Tongue (tissue), 3 donors: ENCODE measurements at places on chromosomes 4 and X. TPM values are rescaled to one million over a fixed set of nuclear protein-coding genes. Genes with fewer than 3 reads are reported as not detected.
A peak's percentile ranks its signal among the peaks of the same experiment; 100 is the strongest.

GRCh38 chrX:94302446-94302845, 628.4 kb downstream of the FAM133A start:
- no peak for DNase-seq

The TRMT10A gene
- 13.5 TPM for total RNA-seq

The TMPRSS11B gene
- total RNA-seq = 84.9 TPM

DNA sequence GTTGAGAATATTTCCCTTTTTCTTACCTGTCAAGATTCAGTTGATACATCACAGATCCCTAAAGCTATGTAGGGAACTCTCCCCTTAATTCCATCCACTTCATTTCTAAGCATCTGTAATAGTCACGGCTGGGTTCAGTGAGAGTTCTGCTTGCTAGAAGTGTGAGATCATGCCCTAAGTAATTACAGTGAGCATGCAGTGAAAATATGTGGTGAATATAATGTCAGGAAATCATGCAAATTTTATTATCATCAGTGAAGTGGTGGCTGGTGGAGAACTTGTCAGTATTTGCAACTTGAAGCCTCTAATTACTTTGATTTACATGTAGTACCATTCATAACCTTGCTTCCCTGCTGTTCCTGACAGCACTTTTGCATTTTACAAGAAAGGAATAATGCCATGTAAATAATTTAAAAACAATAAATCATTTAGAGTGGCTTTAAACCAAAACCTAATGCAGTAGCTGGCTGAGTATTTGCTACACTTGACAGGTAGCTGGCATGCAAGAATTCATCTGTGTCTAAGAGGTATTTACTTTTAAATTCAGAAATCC, 28.3 kb upstream of the CFAP299 start:
- DNase-seq = peak; percentile 56

The IL13RA1 gene
- 33.2 TPM for total RNA-seq

DNA sequence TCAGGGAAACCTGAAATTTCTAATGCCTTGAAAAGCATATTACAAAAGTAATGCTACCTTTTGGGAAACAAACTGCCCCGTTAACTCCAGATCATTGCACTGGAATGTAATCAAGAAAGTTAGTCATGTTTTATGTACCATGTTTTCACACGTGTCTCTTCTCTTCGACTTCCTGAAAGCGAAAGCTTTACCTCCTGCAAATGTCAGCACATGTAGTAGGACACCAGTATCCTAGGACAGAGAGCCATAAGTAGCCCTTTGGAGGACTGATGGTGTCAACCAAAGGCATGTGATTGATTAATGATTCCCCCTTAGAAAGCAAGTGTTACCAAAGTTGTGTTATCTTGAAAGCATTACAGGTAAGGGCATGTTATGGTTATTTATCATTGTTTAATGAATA, 8.8 kb upstream of the MND1 start:
- DNase-seq = no peak

The TIGD4 gene
- 4.8 TPM for total RNA-seq
